ENCODE measurements at places on chromosomes 16 and 17.

GRCh38 chr16:17229131-17229530 is 241.6 kb downstream of the XYLT1 start:
- no peak for DNase-seq

DNA sequence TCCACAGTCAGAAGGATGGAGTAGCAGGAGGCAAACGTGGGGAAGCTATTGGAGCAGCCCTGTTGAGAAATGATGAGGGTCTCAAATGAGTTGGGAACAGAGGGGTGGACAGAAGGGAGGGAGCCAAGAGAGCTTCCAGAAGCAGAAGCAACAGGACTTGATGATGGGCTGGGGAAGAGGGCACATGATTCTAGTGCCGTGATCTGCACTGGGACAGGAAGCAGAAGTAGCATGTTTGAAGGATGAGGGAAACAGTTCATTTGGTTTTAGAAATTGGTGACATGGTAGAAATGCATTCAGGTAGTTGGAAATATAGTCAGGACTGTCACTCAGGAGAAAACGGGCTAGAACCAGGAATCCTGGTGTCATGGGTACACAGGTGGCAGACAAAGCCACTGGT is 19.4 kb downstream of the EMP2 start:
- no peak for DNase-seq

DNA sequence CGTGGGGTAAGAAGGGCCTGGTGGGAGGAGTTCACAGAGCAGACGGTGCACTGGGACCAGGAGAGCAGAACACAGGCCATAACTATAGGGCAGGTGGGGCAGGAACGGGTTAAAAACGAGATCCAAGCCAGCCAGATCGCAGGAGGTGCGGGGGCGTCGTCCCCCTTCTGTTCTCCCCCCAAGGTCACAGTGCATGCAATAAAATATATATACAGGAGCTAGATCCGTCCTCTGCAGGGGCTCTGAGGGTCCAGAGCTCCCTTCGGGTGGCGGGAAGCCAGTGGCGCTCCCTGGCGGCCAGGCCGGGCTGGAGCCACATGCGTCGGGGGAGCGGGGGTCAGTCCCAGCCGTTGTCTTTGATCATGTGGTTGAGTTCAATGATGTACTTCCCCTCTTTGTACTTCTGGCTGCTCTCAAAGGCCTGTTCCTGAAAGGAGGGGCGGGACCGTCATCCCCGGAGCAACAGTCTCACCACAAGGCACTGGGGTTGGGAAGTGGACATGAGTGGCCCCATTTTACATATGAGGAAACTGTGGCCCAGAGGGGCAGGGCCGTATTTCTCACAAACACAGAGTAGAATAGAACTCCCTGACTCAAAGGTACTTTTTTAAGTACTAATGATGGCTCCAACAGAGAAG is 768 bp upstream of the TBX6 start:
- DNase-seq, result no peak

DNA sequence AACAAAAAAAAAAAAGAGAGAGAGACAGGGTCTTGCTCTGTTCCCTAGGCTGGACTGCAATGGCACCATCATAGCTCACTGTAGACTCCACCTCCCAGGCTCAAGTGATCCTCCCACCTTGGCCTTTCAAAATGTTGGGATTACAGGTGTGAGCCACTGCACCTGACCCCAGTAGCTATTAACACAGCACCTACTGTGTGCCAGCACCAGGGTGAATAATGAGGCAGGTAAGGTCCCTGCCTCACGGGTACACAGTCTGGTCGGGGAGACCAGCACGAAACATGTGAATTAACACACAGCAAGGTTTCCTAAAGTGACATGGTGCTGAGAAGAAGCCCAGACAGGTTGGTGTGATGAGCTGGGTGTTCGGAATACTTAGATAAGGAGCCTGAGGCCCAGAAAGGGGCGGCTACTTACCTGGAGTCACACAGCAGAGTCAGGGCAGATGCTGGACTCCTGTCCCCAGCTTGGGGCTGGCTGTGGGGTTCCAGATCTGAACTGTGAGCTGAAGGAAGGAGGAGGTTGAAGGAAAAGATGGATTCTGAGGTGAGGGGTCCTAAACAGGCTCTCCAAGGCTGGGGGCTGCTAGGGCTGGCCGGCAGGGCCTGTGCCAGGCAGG is 10.5 kb upstream of the FBXL19 start:
- DNase-seq, result no peak

GRCh38 chr17:47719411-47720152 is 13.5 kb upstream of the TBX21 start:
- DNase-seq, result no peak

All from cerebellar nuclear complex (tissue), 1 donor.